ENCODE measurements at places on chromosomes 12 and 14.

DNA sequence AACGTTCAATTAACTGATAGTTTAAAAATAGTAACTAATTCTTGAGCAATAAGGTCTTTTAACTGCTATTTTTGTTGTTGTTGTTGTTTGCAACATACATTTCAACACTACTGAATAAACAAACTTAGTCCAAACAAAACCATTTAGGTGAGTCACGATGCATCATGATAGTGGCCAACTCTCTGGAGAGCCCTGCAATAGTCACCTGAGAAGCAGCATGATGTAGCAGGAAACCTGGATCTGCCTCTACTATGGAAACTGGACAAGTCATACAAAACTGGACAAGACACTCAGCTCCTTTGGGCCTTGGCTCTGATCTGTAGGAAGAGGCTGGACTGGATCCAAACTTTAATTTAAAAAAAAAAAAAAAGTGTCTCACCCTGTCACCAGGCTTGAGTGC lies 117.3 kb downstream of the MED13L start:
- DNase-seq, result no peak

DNA sequence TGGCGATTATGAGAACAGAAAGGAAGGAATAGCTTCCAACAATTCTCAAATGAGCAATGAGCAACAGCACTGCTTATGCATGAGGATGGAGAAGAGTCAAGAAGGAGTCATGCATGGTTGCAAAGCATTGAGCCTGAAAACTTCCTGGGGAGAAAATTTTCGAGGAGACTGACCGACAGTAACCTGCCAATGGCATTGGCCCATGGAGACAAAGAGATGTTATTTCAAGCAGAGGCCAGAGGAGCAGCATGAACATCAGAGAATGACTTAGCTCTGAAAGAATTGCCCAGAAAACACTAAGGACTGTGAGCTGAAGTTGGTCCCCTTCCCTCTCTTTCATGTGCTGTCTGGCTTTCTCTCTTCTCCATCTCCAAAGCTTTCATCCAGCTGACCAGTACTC lies 343.4 kb downstream of the ADAMTS20 start:
- no peak for DNase-seq

GRCh38 chr12:15707516-15708199 lies 81.5 kb downstream of the EPS8 start:
- no peak for DNase-seq

GRCh38 chr12:12915656-12916055 lies 24.3 kb downstream of the GPRC5A start:
- DNase-seq, result no peak

DNA sequence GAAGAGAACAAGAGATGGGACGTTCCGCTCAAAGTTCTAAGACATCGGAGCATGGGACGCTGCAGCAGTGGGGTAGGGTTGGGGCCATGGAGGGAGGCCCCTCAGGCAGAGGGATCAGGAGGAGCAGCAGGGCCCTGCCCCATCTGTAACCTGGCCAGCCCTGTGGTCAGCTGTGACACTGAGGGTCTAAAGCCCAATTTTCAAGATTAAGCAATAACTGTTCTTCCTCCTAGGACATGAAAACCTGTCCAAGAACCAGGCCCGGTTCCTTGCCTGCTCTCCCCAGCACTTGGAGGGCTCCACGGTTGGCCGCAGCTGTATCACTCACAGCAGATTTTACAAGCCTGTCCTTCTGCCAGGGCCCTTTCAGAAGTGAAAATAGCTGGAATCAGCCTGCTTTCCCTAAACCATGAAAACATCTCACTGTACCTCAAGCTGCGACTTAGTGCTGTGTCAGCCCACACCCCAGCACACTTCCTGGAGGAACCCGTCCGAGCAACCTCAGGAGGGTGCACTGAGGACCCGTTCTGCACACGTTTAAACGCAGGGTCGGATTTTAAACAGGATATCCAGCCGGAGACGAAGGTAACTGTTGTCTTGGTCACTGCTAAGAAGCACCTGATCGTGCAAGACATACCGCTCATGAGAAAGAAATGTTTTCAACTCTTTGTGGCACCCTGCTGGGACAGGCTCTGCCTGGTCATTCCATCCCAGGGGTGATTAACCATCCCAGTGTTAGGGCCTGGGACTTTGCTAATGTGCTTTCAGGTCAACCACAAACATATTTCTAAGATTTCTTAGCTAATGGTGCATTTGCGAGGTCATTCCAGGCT lies 201.9 kb upstream of the DIO3 start:
- DNase-seq, result no peak

- no peak for DNase-seq
Measured at GRCh38 chr12:123743002-123743401, 19.1 kb upstream of the DNAH10 start.

DNA sequence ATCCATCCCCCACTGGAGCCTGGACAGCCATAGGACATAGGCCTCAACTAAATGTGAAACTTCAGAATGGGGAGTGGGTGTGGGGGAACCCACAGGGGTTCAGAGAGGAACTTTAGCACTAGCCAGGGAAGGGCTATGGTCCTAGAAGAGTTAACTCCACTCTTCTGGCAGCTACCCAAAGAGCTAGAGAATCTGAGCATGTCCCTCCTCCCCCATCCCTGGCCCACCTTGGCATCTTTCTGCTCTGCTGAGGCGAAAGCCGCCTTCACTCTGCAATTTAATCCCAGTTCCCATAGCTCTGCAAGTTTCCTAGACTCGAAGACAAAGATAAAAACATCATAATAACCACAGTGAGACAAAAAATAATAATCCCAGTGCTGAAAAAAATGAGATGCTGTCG lies 214.7 kb upstream of the RTL1 start:
- no peak for DNase-seq

- DNase-seq, result no peak
Measured at GRCh38 chr12:87720967-87721366, 308.2 kb downstream of the C12orf50 start.

DNA sequence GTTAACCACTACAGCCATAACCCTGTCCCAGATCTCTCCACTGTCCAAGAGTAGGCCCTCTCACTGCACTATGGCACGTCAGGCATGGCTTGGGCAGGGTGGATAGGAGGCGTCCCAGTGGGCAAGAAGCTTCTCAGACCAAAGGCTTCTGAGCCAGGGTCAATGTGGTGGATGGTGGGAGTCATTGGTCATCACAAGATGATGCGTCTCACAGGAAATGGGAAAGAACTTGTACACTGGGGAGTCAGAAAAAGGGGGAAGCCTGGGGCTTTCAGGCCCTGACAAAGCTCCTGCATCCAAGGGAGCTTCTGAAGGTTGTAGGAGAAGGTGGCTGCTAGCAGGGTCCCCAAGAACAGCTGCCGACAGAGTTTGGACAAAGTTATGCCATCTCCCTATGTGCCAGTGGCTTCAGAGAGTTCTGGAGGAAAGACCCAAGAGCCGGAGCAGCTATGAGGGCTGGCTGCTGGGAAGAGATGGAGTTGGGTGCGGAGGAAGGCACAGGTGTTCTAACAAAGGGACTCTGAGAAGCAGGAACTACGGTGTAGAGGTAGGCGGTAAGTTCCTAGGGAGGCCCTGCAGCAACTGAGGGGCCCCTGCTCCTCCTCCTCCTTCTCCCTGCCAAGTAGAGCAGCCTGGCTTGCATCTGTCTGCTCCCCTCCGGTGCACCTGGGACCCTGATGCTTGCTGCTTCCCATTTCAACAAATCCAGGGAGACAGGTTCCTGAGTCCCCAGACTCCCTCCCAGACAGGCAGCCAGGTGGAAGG lies 81.1 kb downstream of the ARL6IP4 start:
- DNase-seq, result no peak

DNA sequence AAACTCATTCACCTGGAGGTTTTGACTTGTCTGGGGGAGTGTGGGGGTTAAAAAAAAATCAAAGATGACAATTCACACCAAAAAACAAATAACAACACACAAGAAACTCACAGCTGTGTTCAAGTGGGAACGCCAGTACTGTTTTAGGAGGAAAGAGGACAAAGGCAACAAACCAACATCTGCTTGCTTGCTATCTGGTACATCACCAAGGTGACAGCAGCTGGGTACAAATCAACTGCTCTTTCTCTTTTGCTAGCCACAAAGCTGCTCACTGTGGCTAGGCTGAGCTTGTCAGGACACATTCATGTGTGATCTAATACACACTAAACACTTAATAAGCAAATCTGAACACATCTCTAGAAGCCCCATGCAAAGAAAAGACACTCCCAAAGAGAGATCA lies 128.0 kb upstream of the RAP1B start:
- no peak for DNase-seq

DNA sequence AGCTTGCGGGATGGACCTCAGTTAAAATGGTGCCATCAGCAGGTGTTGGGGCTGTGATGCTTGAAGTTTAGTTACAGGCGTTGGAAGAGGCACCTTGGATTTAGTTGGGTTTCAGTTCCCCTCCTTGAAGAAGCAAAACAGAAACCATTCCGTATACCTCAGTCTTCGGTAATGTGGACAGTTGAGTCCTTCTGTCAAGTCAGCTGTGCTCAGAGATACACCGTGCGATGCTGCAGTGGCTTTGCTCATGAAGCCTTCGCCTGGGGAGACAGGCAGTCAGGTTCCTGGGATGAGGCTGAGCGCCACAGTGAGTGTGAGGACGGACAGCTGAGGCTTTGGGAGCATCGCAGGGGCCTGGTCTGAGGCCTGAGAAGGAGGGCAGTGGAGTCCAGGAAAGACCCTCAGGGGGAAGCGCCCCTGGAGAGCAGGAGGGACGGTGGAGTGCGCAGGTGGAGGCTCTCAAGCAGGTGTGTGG lies 7.4 kb downstream of the RAN start:
- no peak for DNase-seq

GRCh38 chr14:60632777-60633176 lies 16.5 kb downstream of the SIX1 start:
- no peak for DNase-seq

- DNase-seq, result no peak
Measured at GRCh38 chr14:94224040-94224439, 49.9 kb downstream of the PPP4R4 start.

DNA sequence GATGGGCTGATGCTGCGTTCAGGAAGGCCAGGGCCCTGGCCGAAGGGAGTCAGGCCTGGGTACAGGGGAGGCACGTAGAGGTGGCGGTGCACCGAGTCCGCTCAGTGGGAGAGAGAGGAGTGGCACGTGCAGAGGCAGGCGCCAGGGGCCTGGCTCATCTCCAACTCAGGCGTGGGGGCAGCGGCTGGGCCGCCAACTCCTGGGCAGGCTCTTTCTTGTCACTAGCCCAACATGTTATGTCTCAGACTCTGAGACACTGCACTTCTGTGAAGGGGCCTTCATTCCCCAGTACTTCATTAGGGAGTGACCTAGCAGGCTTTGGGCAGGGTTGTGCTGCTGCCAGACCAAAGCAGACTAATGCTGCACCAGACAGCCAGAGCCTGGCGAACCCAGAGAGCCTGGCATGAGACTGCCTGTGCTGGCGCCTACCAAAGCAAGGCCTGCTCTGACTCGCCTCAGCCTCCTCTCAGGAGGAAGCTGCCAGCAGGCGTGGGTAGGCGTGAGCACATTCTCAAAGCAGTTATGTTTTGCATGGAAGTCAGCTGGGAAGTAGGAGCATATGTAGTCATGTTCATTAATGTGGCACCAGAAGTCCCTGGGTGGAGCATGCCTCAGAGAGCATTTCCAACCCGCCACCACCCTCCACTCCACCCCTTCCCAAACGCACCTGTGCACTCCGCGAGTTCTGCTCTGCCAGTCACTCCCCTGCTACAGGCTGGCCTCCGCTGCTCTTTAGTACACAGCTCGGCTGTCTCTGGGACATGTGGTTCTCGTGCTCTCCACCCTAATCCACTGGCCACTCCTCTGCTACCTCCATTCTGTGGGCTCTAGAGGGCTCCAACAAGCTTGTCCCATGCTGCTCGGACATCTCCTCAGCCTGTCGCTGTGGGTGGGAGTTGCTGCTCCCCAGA lies 9.7 kb downstream of the CKB start:
- DNase-seq, result no peak
